ENCODE measurements at places on chromosomes 12 and 14.

DNA sequence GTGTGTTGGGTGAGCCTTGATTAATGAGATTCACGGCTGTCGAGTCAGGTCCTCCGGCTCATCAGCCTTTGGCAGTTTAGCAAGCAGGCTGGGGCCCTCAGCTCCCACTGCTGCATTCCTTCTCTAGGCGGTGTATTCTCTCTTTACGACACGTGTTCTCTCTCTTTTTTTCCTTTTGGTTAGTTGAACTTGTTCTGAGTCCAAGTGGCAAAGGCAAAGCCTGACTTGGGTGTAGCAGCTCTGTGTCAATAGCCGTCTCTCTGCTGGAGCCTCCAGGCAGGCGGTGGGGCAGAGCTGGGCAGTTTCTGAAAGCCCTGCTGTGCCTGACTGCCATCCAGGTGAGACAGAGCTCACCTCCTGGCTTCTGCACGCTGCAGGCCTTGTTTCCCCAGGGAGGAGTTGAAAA lies 46.6 kb downstream of the SUSD6 start:
- DNase-seq, result no peak

DNA sequence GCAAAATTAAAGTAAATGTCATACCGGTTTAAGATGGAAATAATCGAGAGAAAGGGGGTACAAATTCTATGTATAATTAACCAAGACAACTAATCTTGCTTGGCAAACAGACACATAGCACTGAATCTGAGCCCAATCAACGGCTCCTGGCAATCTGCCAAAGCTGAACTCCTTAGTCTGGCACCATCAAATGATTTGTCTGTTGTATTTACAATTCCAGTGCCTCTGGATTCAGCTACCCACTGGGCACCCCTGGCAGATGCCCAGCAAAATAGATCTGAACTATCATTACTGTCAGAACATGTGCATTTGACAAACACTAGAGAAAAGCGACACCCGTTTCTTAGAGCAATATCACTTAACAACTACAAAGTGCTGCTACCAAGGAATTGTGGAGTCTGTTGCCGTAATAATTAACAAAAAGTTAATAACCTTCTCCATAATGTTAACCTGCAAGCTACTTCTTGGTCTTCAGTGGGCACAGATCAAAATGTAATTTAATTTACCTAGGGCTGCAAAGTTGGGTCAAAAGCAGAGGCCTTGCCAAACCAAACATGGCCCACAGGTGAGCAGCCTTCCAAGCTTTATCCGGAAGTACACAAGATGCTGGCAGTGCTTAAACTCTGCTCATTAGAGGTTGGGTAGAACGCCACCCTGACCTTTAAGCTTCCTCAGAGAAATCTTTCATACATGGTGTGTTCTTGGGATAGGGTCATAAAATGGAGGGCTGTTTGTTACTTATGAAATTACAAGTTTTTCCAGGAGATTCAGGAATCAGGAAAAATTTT lies 7.6 kb downstream of the EGLN3 start:
- no peak for DNase-seq

DNA sequence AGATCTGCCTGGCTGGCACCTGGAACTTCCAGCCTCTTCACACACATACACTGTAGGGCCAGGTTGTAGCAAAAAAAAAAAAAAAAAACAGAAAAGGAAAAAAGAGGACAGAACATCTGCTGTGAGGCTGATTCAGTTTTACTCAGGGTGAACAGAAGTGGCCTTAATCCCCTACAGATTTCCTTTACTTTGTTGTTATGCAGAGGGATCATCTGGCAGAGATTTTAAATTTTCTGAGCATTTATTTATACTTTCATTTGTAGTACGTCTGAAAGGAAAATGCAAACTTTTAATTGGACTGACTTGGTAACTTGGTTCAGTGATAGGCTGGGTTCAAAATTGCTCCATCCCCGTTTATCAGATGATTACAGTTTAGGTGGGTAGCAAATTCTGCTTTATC lies 50.8 kb upstream of the PRICKLE1 start:
- DNase-seq, result no peak

DNA sequence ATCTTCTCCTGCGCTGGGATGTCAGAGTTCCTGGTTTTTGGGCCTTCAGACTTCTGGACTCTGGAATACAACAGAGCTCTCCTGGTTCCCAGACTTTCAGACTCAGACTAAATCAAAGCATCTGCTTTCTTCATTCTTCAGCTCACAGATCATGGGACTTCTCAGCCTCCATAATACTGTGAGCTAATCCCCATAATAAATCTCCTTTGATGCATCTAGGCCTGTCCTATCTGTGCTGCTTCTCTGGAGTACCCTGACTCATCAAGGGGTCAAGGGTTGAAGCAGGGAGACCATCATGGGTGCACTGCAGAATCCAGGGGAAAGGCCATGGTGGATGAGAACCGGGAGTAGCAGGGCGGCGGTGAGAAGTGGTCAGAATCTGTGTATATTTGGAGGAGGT lies 1094.1 kb upstream of the TMEM132C start:
- no peak for DNase-seq

DNA sequence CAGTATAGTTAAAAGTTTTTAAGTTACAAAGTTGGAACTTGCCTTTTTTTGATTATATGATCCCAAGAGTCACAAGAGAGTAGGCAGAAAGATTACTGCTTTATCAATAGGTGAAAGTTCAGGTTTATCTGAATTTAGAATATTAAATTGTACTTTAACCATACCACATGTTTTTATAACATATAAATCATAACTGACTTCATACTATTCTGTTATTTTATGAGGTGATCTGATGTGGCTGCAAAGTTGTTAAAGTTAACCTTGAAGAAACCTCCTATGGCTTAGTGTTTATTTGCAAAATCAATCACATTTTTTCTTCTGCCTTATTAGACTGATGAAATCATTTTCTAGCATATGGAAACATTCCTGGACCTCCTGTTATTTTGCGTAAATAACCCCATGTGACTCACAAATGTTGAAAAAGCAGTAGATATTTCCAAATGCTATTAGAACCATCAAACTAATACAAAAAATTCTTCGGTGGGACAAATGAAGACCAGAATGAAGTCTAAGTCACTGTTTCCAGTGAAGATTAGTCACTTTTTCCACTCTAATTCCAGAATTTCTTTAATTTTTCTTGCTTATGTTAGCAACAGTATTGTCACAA lies 132.1 kb downstream of the RAD51B start:
- no peak for DNase-seq

GRCh38 chr12:101209319-101210302 lies at the start of gene SLC5A8:
Gene SLC5A8, minus strand, starts transcription at chr12:101210238. Its CDS starts 390 bp downstream, at chr12:101209848.
- no peak for DNase-seq

- no peak for DNase-seq
These were observed 98.3 kb downstream of the SPTSSA start for GRCh38 chr14:34363733-34364134.

DNA sequence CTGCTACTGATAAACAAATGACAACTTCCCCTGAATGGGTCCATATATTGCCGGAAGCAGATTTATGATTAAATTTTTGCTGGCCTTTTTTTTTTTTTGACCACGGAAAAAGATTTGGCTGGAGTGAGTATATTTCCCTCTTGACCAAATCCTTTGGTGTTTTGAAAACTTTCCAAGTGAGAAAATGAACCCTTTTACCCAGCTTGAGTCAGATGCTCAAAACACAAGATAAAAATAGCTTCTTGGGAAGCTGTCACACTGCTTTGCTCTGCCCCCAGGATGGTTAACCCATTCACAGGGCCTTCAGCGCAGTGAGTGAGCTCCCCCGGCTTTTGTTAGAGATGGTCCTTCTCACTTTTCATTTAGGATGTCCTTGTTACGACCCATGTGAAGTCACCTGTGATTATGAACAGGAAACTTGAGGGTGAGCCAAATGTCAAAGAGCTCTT lies 224.3 kb downstream of the PELI2 start:
- DNase-seq, result no peak

DNA sequence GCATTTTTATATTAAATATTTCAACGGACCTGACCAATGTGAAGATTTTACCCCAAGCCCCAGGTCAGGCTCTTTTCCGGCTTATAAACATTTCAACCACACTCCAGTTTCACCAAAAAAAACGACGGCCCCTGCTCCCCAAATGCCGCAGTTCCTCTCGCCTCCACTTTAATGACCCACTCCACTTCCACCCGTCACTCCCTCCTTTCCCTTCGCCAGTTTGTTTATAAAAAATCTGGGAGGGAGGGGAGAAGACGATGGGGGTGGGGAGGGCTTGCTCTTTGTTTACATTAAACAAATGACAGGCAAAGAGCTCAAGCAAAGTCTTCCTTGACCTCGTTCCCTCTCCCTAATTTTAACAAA lies 5.4 kb downstream of the SIX6 start:
- no peak for DNase-seq

- no peak for DNase-seq
These were observed at the start of gene KCNK13 for GRCh38 chr14:90061685-90062126. Gene KCNK13, plus strand, starts transcription at chr14:90061994. Its CDS starts 212 bp downstream, at chr14:90062206.

DNA sequence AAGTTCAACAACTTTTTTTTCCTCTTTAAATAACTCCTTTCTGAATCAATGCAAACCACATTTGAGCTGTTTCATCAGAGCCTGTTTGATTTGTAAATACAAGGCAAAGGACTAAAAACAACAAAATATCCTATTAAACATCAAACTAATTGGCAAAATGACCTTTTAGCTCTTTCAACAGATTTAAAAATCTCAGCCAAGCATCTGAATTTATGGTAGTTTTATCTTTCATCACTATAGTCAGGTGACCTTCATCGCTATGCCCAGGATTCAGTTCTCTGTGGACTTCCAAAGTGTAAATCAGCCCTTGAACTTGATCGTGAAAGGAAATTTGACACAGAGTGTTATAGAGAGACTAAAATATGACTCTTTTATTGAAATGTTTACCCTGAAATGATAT lies 1554.5 kb upstream of the FLRT2 start:
- no peak for DNase-seq

GRCh38 chr12:114903083-114903691 lies 219.2 kb upstream of the TBX3 start:
- DNase-seq, result no peak

GRCh38 chr14:21191261-21191808 lies 35.5 kb upstream of the OR5AU1 start:
- no peak for DNase-seq

Measured in SIG-M5 (cell line).